ENCODE measurements at places on chromosomes 16 and 17.

- no peak for DNase-seq
Measured at GRCh38 chr17:38912221-38912813, 13.1 kb upstream of the LASP1NB start.

- DNase-seq: peak; percentile 42
Measured at GRCh38 chr17:74736513-74737298, at the start of gene RAB37. TSS of gene RAB37 (plus strand) at chr17:74737256. CDS start at chr17:74737273, 17 bp downstream.

GRCh38 chr17:78933025-78933958 lies 8.1 kb upstream of the TIMP2 start:
- DNase-seq: peak; percentile 57

- peak; percentile 89 for DNase-seq
Measured at GRCh38 chr17:42312285-42313130, 24.2 kb downstream of the STAT5A start.

GRCh38 chr17:8628609-8629169 lies 1.8 kb downstream of the MYH10 start:
- no peak for DNase-seq

Measured in activated CD4-positive, alpha-beta T cell treated with anti-CD3 and anti-CD28 coated beads for 48 hours (primary cell).